Stimulated activated CD4-positive, alpha-beta T cell treated with anti-CD3 and anti-CD28 coated beads, Interleukin-1b, Interleukin-23, amount 100 ng/mL, for 1 hour (primary cell): ENCODE measurements at places on chromosomes 11 and 22.

GRCh38 chr11:60947700-60948099 is 4.3 kb downstream of the SLC15A3 start:
- no peak for DNase-seq

- DNase-seq: no peak
These were observed 66.3 kb downstream of the ZC3H12C start for GRCh38 chr11:110159476-110159875.

DNA sequence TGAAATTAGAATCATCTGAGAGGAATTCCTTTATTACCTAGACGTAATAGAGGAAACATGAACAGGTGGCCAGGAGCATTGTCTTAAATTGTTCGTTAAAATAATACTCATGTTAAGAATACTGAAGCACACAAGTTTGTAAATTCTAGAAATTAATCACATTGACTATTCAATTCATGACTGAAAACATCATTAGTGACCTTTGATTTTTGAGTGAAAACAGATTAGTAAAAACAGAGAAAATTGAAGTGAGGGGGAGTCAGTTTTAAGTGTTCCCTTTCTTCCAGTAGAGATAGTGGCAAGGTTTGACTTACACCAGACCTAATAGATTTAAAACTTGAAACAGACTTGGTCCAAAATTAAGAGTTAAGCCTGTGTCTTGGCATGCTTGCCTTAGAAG is 1.4 kb downstream of the ZFP91 start:
- DNase-seq: no peak

DNA sequence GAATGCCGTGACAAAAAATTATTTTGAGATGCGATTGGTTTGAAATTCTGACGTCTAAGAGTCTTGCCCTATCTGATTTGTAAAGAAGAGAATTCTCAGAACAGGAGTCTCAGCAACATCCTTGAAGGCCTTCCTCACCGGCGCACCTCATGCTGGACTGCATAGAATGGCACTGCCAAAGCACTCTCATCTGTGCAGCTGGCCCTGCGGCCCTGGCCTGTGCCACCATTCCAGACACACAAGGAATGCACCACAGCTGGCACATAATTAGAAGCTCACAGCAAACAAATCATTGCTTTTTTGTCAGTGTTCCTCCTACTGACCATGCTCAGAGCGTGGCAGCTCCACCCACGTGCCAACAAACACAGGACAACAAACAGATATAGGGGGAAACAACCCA is 166.0 kb downstream of the KIRREL3 start:
- DNase-seq: no peak

- DNase-seq: no peak
These were observed 330.0 kb downstream of the TENM4 start for GRCh38 chr11:79110796-79111195.

- no peak for DNase-seq
These were observed 11.9 kb upstream of the MDK start for GRCh38 chr11:46369458-46370152.
